Gastrocnemius medialis (tissue), 4 donors: ENCODE measurements at places on chromosomes 2 and 18.
A peak's percentile ranks its signal among the peaks of the same experiment; 100 is the strongest.

DNA sequence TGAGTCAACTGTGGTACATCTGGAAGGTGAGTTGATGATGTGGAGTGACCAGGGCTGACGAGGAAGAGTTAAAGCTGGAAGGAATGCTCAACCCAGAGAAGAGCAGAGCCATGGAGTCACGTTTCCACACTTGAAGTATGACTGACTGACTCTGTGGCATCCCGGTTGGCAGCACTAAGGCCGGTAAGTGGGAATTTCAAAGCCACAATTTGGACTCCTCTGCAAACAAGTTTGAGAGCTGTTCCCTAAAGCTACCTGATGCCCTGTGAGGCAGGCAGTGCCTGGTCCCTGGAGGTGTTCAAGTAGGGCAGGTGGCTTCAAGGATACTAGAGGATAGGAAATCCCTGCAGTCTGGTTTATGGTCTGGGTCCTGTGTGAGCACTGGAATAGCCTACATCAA lies 69.3 kb upstream of the ITGB6 start:
- peaks cover 24% of the 10 kb centered on the region for H3K4me1 ChIP-seq
- DNase-seq: no peak
- peak overlapping the region; percentile 68 for H3K4me3 ChIP-seq
- no peaks in the 10 kb centered on the region for H3K36me3 ChIP-seq
- peak overlapping the region; percentile 99 for H3K27ac ChIP-seq
- no peaks in the 10 kb centered on the region for H3K27me3 ChIP-seq

- H3K27me3 ChIP-seq: no peaks in the 10 kb centered on the region
- no peak for DNase-seq
Measured at GRCh38 chr2:21220930-21221329, 97.2 kb downstream of the TDRD15 start.

GRCh38 chr2:19857806-19858205 lies 44.0 kb downstream of the TTC32 start:
- no peaks in the 10 kb centered on the region for H3K27me3 ChIP-seq
- no peak overlapping the region for H3K4me3 ChIP-seq
- no peak for DNase-seq
- no peak overlapping the region for H3K27ac ChIP-seq

- H3K4me1 ChIP-seq: peaks cover 55% of the 10 kb centered on the region
- H3K4me3 ChIP-seq: no peak overlapping the region
- no peaks in the 10 kb centered on the region for H3K36me3 ChIP-seq
- DNase-seq: no peak
Measured at GRCh38 chr18:12373116-12373770, 3.8 kb downstream of the AFG3L2 start.

DNA sequence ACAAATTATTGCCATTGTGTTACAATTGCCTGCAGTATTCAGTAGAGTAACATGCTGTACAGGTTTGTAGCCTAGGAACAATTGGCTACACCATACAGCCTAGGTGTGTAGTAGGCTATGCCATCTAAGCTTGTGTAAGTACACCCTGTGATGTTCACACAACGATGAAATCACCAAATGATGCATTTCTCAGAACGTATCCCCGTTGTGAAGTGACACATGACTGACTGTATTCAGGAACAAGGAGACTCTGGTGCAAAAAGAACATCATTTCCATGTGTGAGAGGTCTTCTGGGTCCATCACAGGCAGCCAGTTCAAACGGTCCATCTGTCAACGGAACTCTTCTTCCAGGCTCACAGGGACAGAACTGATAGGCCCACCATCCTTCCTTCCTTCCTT lies 263.7 kb downstream of the ANAPC1 start:
- peaks cover 49% of the 10 kb centered on the region for H3K4me1 ChIP-seq
- H3K27ac ChIP-seq: no peak overlapping the region
- H3K36me3 ChIP-seq: no peaks in the 10 kb centered on the region
- no peaks in the 10 kb centered on the region for H3K27me3 ChIP-seq

DNA sequence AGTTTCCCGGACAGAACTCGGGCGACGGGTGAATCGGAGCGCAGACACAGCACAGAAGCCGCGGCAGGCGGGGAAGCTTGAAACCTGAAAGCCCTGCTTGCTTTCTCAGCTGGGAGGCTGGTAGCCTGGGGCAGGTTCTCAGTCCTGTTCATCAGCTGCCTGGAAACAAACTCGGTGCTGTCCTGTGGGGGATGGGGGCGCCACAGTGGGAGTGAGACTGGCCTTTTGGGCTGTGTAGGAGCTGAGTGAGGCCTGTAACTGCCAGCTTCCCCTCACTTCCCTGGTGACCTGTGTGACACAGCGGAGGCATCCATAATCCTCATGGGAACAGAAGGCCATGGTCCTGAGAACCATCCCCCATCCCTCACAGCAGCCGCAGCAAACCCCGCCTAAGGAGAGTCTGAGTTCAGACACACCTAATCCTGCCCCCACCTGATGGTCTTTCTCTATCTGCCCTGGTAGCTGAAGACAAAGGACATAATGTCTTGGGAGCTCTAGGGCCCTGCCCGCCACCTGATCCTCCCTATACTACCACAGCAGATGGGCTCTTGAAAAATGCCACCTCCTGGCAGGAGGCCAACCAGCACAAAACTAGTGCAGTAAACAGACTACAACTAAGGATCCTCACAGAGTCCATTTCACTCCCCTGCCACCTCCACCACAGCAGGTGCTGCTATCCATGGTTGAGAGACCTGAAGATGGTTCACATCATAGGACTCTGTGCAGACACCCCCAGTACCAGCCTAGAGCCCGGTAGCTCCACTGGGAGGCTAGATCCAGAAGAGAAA lies 52.7 kb upstream of the LDLRAD4 start:
- no peak overlapping the region for H3K27ac ChIP-seq
- H3K36me3 ChIP-seq: no peaks in the 10 kb centered on the region
- no peaks in the 10 kb centered on the region for H3K4me1 ChIP-seq
- no peak overlapping the region for H3K4me3 ChIP-seq
- no peak for DNase-seq

GRCh38 chr18:65422544-65423136 lies 328.2 kb upstream of the CDH7 start:
- H3K4me1 ChIP-seq: no peaks in the 10 kb centered on the region
- DNase-seq: no peak
- no peak overlapping the region for H3K4me3 ChIP-seq
- no peak overlapping the region for H3K27ac ChIP-seq
- H3K27me3 ChIP-seq: no peaks in the 10 kb centered on the region

DNA sequence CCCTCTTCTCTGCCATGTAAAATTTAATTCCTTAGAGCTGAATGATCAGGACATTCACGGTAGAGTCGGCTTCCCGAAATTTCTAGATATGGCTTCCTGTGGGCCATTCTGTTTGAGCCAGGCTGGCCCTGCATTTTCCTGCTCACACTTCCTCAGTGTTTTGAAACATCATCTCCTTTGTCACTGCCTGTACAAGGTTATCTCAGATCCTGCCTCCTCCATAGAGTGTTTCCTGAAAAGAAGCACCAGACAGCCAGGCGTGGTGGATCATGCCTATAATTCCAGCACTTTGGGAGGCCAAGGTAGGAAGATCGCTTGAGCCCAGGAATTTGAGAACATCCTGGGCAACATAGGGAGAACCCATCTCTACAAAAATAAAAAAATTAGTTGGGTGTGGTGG lies 43.6 kb downstream of the GRHL1 start:
- no peak overlapping the region for H3K4me3 ChIP-seq
- no peaks in the 10 kb centered on the region for H3K27me3 ChIP-seq
- DNase-seq: no peak
- H3K4me1 ChIP-seq: peaks cover 9% of the 10 kb centered on the region

DNA sequence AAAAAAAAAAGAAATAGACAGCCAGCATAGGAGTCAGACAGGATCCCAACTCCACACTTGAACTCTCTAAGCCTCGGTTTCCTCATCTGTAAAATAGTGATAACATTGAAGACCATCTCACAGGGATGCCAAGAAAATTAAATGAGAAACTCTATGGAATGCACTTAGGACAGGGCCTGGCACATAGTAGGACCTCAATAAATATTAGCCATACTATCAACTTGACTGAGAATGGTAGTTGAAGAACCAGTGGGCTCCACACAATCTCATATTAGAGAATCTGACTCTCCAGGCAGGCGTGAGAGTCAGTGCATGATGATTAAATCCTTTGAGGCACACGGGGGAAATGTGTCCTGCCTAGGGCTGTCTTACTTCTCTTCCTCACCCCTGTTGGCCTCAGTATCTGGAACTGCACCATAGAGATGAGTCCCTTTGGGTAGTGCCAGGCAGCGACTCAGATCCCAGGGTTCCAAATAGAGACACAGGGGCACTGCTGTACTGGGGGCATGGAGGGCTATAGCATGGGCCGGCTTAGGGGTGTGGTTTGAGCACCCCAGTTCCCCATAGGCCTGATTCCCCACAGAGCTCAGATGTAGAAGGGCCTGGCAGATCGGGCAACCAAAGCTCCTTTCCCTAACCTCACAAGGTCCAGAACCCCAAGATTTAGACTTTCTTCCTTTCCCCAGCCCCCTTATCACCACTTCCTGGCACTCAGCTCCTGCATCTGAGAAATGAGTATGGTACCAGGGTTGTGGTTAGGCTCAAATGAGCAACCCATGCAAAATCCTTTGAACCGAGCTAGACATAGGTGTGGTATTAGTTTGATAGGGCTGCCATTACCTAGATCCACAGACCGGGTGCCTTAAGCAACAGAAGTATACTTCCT lies 51.3 kb upstream of the CAB39 start:
- no peak overlapping the region for H3K27ac ChIP-seq
- DNase-seq: no peak
- H3K27me3 ChIP-seq: no peaks in the 10 kb centered on the region

- H3K27me3 ChIP-seq: no peaks in the 10 kb centered on the region
- DNase-seq: no peak
- no peak overlapping the region for H3K4me3 ChIP-seq
- no peaks in the 10 kb centered on the region for H3K4me1 ChIP-seq
- no peak overlapping the region for H3K27ac ChIP-seq
Measured at GRCh38 chr18:6207941-6208340, 206.8 kb downstream of the L3MBTL4 start.

DNA sequence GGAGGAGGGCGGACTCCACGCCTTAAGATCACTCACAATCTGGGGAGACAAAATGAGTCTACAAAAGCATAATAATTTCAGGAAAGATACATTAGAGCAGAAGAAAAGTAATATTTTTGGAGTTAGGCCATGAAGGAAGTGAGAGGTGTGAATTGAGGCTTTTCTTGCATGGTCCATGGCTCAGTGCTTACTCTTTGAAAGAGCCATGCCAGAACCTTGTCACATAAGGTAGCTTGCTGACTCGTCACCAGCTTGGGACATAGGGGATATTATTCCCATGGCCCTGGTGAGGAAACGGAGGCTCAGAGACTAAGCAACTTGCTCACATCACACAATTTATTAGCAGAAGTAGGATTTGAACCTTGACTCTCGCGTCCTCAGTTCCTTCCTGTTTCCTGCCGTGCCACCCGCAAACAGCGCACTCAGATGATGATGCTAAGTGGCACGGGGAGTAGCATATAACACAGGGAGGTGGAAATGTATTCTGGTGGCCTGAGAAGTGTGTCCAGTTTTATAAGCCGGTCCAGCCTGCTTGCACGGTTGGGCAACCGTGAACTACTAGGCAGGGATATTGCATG lies 312.2 kb upstream of the EPAS1 start:
- no peak for DNase-seq
- no peaks in the 10 kb centered on the region for H3K36me3 ChIP-seq
- H3K27me3 ChIP-seq: no peaks in the 10 kb centered on the region
- H3K4me3 ChIP-seq: no peak overlapping the region

DNA sequence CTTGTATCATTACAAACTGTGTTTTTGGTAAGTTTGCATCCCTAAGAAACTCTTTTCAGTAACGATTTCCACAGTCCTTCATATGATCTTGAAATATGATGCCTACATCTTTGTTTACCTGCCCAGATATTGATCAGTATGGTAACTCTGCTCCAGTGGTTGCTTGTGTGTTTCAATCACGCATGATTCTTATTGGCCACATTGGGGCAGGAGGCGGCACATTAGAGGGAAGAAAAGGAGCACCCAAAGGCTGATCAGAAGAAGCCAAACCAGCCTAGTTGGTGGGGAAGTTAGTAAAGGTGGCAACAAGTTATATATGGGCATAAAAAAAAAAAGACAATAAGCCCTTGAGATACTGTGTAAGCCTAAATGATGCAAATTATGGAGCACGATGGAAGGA lies 158.9 kb downstream of the RHBDD1 start:
- H3K27ac ChIP-seq: no peak overlapping the region
- no peaks in the 10 kb centered on the region for H3K4me1 ChIP-seq
- H3K27me3 ChIP-seq: no peaks in the 10 kb centered on the region
- DNase-seq: no peak

DNA sequence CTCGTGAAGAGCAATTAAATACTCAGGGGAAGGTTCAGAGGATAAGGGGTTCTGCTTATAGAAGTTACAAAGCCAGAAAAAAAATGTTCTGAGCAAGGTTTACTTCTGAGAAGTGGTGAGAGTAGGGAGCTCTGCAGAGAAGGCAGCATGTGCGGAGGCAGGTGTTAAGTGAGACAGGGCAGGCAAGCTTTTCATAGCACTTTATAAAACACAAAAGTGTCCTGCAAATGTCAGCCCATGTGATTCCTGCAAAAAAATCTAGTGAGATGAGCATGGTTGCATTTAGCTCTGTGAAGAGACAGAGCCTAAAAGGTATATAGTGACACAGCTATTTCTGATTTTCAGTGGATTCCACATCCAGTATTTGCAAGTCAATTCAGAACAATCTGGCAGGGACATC lies 223.8 kb upstream of the SYT4 start:
- H3K4me1 ChIP-seq: no peaks in the 10 kb centered on the region
- no peaks in the 10 kb centered on the region for H3K36me3 ChIP-seq
- no peak overlapping the region for H3K27ac ChIP-seq
- H3K27me3 ChIP-seq: no peaks in the 10 kb centered on the region

DNA sequence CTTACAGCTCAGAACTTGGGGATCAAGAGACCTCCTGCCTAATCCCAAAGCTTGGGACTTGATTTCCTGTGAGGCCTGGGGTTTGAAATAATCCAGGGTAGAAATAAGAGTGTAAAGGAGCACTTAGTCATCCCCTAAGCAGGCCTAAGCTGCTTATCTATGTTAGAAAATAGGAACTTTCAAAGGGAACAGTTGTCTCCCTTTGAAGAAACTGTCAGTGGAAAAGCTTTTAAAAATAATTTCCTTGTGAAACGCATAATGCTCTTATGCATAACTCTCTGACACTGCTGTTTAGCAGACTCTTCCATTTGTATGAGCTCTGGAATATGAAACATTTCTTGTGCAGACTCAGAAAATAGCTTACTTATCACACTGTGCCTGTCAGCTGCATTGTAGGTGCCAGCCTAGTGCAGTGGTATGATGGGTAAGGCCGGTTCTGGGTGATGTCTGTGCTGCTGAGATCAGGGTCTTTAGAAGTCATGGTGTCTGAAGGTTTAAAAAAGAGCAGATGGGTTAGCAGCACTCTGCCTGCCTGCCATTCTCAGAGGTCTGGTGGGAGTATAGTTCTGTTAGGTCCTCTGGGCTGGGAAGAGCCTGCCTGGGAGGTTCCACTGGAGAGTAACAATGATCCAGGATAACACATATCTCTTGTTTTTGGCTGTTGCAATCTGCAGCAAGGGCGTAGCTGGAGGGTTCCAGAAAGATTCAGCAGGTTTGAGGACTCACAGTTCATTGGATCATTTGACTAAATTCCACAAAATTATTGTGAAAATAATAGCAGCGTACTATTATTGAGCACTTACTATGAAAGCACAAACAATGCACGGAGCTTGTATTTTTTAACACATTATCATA lies 283.2 kb upstream of the MEX3C start:
- DNase-seq: no peak
- H3K27ac ChIP-seq: no peak overlapping the region
- no peaks in the 10 kb centered on the region for H3K36me3 ChIP-seq
- H3K27me3 ChIP-seq: no peaks in the 10 kb centered on the region

GRCh38 chr2:98012561-98012991 lies 16.8 kb upstream of the TMEM131 start:
- H3K36me3 ChIP-seq: no peaks in the 10 kb centered on the region
- H3K4me1 ChIP-seq: peaks cover 23% of the 10 kb centered on the region
- no peak overlapping the region for H3K4me3 ChIP-seq
- DNase-seq: no peak
- H3K27me3 ChIP-seq: no peaks in the 10 kb centered on the region
- H3K27ac ChIP-seq: peak overlapping the region; percentile 24
